ENCODE measurements at places on chromosomes 4 and X. TPM values are rescaled to one million over a fixed set of nuclear protein-coding genes. Genes with fewer than 3 reads are reported as not detected.

DNA sequence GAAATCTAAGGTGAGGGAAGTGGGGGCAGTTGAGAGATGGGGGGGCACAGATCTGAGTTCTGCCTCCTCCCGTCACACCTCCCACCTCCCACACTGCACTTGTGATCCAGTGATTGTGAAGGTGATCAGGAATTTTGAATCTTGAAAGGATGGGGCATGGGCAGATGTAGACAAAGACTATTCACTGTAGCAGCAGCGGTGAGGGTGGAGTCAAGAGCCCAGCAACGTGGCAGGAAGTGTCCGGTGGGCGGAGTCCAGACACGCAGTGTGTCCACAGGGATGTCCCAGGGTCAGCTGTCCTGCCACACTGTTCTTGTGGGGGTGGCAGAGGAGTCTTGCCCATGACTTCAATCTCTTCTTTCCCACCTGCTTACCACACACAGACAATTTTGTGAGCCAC, 330.5 kb upstream of the GALNT7 start:
- no peak for DNase-seq

DNA sequence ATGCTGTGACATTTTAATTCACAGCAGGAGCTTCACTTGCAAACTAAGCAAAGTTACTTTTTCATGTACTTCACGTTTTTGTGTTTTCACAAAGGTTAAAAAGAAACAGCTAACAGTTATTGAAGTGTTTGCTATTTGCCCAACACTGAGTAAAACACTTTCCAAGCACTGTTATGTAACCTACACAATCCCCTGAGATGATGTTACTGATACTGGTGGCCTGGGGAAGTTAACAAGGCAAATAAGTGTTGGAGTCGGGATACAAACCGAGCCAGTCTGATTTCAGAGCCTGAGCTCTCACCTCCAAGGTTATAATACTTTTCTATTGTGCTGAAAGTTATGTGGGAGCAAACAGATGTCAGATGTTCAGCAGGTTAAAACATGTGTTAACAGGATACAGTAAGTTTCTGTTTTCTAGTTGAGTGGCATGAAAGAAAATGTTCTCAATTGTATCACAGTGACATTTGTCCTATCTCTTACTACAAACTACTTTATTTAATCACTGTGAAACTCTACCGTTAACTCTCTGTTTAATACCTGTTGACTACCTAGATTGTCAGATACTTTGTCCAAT, 3.9 kb upstream of the CXCL13 start:
- peak; percentile 84 for DNase-seq

- DNase-seq = no peak
Observed at GRCh38 chr4:1492651-1493539, 86.7 kb upstream of the NKX1-1 start.

DNA sequence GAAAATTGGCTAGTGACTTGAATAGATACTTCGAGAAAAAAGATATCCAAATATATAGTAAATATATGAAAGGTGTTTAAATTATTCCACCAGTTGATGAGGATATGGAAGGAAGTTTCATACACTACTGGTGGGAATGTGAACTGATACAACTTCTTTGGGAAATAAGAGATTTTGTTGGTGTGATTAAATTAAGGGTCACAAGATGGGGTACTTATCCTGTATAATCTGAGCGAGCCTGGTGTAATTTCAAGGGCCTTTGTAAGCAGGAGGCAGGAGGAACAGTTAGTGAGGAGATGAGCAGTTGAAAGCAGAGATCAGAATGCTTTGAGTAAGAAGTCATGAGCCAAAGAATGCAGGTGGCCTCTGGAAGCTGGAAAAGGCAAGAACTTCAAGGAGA, 192.2 kb downstream of the KCTD8 start:
- no peak for DNase-seq

DNA sequence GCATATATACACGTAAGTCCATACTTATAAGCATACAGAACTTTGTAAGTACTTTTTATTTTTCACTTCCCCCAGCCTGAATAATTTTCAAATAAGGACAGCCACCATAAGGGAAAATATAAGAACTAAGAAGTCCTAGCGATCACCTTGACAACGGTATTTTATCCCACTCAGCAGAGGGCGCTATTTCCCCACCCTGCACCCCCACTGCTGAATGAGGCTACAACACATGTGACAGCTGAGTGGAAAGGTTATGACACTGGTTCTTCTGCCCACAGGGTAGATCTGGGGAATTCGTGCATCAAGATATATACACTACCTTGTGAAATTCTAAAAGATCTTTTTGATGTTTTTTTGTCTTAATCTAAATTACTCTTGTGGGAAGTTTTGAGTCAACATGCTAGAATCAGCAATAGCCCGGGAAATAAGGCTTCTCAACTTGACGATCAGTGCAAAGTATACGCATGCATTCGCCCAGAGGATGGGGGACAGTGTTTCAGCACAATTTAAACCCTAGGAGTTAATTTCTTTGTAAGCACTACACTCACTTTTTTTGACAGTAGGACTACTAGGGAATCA, 151.5 kb downstream of the CORIN start:
- peak; percentile 51 for DNase-seq

DNA sequence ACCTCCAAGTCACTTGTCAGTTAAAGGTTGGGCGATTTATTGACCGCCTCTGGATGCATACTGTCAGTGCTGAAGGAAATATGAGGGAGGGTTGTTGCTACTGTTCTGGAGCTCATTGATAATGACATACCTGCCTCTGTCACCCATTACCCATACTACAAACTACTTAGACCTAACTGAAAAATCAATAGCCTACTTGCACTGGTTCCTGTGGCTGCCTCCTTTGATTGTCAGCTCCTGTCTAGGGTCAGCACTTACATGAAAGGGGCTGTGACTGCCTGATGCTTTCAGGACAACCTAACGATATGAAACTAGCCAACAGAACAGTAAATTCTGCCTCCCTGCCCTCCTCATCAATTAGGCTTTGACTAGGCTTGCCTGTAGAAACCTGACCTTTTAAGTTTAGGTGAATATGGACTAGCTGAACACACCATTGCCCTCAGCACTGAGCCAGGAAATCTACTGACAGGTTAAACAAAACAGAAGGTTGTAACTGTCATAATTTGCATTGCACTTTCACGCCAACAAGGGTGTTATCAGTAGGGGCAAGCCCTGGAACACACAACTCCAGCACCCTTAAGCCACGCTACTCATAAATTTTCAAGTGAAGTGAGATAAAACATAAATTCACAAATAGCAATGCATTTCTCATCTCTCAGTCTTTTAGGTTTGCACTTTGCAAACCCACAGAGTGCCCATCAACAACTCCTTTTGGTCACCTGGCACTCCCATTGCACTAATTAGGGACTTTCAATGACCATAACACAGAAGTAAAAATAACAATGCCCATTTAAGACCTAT, 9.0 kb upstream of the MAB21L2 start:
- DNase-seq = no peak

NPY2R gene
- total RNA-seq = not detected

All from bronchial epithelial cell (primary cell).